Stimulated activated CD4-positive, alpha-beta T cell treated with anti-CD3 and anti-CD28 coated beads, Interleukin-4, amount 100 ng/mL, for 48 hours (primary cell): ENCODE measurements at places on chromosomes 2 and 18.

GRCh38 chr2:240060977-240061591, 7.8 kb upstream of the OR6B3 start:
- DNase-seq, result peak; percentile 22

GRCh38 chr18:74745633-74746403, 148.1 kb downstream of the ZNF407 start:
- DNase-seq, result no peak

DNA sequence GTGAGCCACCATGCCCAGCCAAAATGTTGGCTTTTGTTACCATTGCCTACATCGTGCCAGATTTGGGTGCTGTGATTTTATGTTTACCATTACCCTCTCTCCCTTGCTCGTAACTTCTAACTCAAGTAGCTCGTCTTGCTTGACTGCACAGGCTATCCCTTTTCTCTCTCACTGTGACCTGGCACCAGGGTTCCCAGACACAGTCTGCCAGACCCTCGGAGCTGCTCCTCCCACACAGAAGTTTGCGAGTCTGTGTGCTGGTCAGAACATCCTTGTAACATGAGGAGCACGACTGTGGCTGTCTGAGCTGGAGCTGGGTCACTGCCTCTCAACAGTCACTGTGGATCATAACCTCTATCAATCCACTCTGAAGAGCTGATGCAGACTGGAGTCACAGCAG, 152.5 kb upstream of the ACKR3 start:
- no peak for DNase-seq

DNA sequence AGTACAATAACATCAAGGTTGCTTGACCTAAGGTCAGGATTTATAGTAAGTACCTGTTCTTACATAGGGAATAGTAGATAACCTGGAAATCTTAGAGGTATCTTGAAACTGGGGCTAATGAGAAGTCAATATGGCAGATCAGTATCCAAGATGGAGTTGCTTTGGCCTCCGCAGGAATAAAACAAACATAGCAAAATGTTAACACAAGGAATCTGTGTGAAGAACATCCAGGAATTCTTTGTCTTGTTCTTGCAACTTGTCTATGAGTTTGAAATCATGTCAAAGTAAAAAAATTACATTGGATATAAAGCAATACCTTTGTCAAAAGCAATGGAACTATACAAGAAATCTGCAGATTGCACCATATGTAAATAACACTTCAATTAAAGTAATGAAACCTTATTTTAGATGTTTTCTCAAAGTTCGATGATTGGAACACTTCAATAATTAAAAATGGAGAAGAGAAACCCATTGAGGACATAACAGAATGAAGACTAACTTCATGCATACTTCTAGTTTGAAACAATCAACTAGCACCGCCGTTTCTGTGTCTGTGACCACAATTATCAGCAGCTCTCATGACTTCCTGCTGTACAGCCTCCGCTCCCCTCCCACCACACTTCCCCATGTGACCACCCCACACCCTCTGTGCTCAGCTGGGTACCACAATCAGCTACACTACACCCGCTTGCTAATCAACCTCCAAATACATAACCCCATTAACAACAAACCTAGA, 27.6 kb downstream of the C2orf76 start:
- DNase-seq, result no peak

- no peak for DNase-seq
Observed at GRCh38 chr2:75389271-75389670, 171.5 kb downstream of the EVA1A start.

DNA sequence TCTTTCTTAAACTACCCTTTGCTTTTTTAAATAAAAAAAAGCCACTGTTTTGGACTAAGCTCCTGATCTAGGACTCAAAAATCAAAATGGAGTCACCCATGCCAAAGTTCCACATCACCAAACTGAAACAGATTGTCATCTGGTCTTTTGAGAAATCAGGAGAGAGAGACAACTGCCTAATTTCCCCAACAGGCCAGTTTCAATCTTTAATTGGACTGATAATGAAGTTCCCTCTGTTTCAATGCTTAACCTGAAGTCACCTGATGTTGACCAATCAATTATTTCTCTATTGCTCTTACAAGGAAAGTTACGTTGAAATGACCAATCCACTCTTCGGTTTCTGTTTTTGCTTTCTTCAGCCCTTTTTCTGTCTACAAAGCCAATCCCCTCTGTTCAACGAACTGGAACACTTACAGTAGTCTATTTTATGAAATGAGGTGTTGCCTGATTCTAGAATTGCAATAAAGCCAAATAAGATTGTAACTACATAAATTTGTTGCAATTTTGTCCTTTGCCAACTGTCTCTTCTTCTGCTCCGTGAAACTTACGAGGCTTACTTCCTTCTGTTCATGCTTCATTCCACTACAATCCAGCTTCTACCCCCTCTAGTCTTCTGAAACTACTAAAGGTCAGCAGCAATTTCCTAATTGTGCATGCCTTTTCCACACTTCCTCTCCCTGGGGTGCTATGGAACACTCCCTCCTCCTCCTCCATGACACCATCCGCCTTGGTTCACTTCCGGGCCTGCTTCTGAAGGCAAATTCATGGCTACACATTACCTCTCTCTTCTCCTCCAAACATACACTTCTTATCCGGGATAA, 95.2 kb upstream of the CD302 start:
- DNase-seq, result no peak

- no peak for DNase-seq
Observed at GRCh38 chr18:79218605-79219190, 149.5 kb downstream of the ATP9B start.

DNA sequence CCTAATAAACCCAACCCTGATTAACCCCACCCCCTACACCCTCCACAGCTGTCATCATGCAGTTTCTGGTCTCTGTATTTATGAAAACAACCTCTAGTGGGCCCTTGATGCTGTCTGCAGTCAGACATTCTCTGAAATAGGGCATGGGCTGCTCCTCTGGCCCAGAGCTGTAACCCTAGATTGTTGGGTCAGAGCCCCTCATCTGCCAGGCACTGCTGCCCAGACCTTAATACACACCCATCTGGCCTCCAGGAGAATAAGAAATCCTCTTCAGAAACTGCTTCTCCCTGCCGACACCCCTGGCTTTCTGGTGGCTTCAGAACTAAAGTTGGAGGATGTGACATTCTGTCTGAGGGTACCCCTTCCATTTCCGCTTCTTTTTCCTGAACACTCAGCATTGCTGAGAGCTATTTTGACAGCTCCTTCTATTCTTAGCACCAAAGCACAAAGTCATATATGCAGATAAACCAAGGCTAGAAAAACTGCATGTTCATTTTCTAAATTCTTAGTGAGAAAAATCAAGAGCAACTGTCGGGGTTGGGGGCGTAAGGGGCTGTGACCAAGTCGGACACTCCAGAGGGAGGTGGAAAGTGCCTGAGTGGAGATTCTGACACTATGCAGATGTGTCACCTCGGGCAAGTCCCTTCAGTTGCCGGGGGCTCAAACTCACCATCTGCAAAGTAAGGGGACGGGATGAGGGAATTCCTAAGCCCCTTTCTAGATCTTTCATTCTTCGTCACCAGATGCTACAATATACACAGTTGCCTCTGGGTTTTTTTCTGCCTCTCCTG, 28.7 kb downstream of the SRSF7 start:
- DNase-seq, result peak; percentile 32

DNA sequence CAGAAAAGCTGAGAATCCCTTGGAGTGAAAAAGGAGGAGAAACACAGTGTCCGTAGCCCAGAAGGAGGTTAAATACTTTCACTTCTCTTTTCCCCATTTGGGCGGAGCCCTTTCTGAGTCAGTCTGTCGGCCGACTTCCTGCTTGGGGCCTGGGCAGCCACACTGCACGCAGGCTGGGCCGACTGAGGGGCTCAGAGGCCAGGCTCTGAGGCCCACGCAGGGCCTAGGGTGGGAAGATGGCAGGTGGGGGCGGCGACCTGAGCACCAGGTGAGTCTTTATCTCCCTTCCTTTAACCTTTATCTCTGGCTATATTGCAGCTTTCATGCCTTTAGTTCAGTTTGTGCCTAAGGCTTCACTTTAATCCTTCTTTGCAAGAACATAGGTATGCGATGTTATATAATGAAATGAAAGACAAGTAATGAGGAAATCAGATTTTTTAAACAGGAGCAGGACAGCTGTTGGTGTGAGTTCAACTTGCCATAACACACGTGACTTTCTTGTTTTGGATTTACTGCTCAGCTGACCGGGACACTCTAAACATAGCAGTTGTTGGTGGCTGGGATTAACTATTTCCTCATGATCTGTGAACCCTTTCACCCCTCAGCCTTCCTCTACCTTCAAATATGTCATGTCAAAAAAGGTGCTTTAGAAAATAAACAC, at the start of gene SP100:
Gene SP100 (plus strand): TSS at position 141 of the 661 bp plus-strand sequence. CDS start 96 bp downstream, at position 237.
- peak; percentile 55 for DNase-seq

GRCh38 chr2:214896274-214896673, 86.8 kb upstream of the BARD1 start:
- no peak for DNase-seq

DNA sequence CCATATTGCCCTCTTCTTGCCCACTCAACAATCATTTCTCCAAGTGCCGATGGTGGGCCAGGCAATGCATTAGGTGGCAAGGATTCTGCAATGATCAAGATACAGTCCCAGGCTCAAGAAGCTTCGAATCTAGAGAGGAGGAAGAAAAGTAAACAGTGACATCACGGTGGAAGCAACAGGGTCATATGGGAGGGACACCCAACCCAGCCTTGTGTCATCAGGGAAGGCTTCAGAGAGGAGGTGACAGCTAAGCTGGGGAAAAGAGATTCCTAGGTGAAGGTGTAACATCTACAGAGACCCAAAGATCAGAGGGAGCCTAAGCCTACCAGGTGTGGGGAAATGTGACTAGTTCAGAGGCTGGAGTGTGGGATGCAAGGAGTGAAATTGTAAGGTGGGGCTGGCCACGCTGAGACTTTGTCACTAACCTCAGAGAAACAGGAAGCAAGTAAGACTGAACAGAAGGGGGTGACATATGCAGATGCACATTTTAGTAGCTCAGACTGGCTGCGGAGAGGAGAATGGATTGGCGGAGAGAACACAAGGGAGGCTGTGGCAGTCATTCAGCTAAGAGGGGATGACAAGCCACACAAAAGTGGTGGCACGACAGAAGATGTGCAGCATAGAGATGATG, 104.9 kb downstream of the ANKRD44 start:
- peak; percentile 33 for DNase-seq

- DNase-seq, result no peak
Observed at GRCh38 chr2:68476454-68476853, 9.1 kb downstream of the APLF start.

- no peak for DNase-seq
Observed at GRCh38 chr2:42225573-42225972, 56.4 kb downstream of the EML4 start.

- no peak for DNase-seq
Observed at GRCh38 chr2:237702441-237703391, 75.3 kb downstream of the LRRFIP1 start.

DNA sequence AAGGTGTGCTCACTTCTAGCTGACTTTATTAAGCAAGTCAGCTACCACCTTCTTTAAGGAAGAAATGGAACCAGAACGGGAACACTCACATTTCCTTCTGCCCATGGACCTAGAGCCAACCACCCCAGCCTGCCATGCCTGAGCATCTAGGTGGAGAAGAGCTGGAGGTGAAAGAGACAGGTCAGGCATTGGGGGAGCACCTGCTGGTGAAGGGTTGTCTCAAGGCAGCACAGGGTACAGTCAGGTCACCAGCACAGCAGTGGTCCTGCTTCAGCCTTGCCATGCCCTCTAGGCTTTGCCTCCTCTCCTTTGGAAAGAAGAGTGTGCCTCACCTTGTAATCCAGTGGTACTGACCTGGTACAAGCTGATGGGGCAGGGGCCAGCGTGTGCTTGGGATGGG, 107.9 kb downstream of the KCNF1 start:
- no peak for DNase-seq

DNA sequence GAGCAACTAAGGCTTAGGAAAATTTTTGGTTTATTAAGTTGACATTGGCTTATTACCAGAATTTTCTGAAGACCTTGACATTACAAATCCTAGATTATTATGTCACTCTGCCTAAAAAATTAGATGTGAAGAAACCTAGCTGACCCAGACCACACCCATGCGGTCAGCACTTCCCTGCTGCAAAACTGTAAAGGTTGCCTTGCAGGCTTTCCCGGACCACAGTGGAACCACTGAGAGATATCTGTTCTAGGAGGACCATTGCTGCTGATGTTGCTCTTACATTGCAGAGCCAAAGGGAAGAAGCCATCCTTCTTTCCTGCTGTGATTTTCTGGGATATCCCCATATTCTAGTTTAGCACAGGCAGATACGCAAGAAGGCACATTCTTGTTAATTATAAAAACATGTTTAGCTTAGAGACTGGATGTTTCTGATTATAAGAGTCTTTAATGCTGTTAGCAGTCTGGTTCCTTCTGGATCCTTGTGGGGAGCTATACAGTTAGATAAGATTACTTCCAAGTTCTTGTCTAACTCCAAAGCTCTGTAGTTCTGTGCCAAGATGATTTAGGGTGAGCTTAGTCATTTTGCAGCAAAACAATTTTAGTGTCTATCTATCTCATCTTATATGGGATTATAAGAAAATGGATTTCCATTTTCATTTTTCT, 70.2 kb downstream of the AOX1 start:
- no peak for DNase-seq

GRCh38 chr2:114714313-114714712, 271.9 kb downstream of the DPP10 start:
- DNase-seq, result no peak

GRCh38 chr18:79385708-79386341, 9.9 kb upstream of the NFATC1 start:
- no peak for DNase-seq

GRCh38 chr2:12168791-12169388, 422.5 kb downstream of the LPIN1 start:
- no peak for DNase-seq

GRCh38 chr2:154331784-154332183, 366.7 kb upstream of the KCNJ3 start:
- no peak for DNase-seq

GRCh38 chr18:12858991-12859390, 25.0 kb downstream of the PTPN2 start:
- DNase-seq, result no peak

GRCh38 chr18:74413836-74414235, 43.3 kb downstream of the DIPK1C start:
- no peak for DNase-seq

DNA sequence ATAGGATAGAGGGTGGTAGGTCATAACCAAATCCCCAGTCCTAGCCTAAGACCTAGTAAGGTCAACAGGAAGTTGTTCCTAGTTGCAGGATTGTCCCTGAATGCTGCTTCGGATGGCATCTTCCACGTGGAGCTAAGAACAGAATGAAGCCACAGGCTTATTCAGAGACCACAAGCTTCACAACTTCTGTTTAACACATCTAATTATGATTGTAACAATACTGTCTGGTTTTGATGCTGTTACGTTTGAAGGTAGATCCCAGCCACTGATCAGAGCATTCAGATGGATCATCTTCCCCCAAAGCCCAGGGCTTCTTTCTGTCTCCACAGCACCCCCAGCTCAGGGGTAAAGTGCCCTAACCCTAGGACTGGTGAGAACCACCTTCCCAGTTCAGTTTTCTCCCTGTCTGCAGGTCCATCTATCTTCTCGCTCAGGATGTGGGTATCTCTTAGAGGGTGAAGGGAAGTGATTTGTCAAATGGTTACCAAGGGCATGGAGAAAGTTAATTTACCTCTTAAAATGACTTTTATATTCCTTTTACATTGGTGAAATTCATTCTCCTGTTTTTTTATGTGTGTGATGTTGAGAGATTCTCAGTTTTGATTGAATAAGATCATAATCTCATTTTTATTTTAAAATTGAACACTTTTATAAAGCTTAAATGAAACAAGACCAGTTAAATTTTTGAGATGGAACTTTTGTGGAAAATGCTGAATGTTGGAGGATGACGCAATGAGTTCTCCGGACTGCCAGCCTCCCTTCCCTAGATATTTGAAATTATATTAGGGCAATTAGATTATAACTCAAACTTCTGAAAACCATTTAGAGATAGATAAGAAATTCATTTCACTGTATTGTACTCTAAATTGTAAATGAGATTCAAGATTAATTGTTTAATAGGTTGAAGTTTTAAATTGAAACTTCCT, 66.5 kb downstream of the RHBDD1 start:
- no peak for DNase-seq
